T-cell (primary cell): ENCODE measurements at places on chromosomes 1 and 21.
A peak's percentile ranks its signal among the peaks of the same experiment; 100 is the strongest.

DNA sequence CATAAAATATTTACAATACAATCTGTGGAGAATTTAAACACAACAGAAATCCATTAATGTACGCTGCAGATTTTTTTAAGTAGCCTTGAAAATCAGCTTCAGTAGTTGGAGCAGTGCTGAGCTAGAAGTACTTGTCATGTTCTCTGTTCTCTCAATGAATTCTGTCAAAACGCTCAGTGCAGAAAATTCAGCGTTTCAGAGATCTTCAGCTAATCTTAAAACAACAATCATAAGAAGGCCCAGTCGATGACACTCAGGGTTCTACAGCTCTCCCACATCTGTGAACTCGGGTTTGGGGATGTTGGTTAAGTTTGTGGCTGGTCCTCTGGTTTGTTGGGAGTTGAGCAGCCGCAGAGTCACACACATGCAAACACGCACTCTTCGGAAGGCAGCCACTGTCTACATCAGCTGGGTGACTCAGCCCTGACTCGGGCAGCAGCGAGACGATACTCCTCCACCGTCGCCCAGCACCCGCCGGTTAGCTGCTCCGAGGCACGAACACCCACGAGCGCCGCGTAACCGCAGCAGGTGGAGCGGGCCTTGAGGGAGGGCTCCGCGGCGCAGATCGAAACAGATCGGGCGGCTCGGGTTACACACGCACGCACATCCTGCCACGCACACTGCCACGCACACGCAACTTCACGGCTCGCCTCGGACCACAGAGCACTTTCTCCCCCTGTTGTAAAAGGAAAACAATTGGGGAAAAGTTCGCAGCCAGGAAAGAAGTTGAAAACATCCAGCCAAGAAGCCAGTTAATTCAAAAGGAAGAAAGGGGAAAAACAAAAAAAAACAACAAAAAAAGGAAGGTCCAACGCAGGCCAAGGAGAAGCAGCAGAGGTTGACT is 161.2 kb downstream of the RUNX1 start:
- DNase-seq: peak; percentile 80

GRCh38 chr1:153642161-153642560 is 8.3 kb downstream of the CHTOP start:
- DNase-seq: no peak

GRCh38 chr1:14881775-14882672 is 271.5 kb upstream of the TMEM51 start:
- no peak for DNase-seq

DNA sequence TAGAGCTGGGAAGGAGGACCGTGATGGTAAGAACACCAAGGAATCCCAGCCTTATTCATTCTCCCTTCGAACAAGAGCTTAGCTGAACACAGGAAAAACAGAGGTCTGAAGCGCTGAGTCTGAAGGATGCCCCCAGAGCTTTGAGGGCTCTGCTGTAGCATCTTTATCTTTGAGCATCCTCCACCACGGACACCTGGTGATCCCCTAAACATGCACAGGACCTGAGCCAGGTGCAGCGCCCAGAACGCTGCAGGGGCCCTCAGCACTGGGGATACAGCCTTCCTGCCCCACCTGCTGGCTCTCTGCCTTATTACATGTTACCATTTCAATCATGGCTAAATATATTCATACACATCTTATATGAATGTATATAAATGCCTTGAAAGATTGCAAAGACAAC is 7.7 kb upstream of the GPATCH4 start:
- peak; percentile 48 for DNase-seq

DNA sequence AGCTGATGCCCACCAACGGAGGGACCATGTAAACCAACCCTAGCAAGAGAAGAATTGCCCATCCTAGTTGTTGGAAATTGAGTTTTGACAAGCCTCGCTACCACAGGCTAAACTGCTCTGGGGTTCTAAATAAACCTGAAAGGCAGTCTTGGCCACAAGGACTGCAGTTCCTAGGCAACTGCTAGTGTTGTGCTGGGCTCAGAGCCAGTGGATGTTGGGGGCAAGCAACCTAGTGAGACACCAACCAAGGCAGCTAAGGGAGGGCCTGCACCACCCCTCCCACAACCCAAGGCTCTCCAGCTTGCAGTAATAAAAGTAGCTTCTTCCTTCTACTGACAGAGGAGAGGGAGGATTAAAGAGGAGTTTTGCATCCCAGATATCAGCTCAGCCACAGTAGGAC is 102.4 kb upstream of the PKN2 start:
- DNase-seq: no peak
